ENCODE measurements at places on chromosomes 2 and 18.

- DNase-seq = no peak
These were observed 56.0 kb downstream of the DGKD start for GRCh38 chr2:233410196-233410760.

GRCh38 chr2:10079870-10080535 lies at the start of gene CYS1:
Gene CYS1, minus strand, starts transcription at chr2:10080411. Its CDS starts 188 bp downstream, at chr2:10080223.
- no peak for DNase-seq

DNA sequence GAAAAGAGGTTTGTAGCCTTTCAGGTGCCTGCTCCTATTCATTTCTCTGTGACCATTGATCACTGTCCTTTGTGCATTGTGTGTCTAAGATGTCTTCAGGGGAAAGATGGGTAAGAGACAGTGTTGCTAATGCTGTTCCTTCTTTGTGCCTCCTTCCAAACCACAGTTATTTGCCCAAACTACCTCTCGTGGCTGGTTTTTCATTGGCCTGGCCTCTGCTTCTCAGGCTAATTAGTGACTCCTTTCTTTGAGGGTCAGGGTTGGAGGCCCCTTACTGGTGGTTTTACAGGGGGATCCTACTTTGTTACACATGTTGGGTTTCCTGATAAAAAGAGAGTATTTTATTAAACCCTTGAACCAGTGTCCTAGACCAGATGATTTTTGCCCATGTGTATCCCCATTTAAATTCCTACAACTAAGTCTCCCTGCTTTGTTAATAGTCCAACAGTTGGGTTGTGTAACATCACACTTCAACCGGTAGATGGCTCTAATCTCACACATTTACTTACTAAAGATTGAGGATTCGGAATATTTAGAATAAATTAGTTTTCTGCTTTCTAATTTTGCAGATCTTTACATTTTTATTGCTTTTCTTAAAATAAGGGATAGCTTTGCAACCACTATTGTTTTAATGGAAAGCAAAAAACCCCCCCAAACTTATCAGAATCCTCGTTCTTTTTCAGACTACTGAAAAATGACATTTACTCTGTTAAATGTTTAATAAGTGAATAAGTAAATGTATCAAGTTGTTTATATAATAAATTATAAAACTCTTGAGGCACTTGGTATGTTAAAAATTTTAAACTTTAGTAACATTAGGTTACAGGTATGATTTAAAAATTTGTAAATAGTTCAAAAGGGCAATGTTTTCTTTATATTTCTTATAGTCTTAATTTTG lies 2.4 kb downstream of the MARS2 start:
- peak; percentile 31 for DNase-seq

- DNase-seq = no peak
These were observed 120.9 kb upstream of the DLX2 start for GRCh38 chr2:172223601-172224054.
